ENCODE measurements at places on chromosomes 3 and 15.

DNA sequence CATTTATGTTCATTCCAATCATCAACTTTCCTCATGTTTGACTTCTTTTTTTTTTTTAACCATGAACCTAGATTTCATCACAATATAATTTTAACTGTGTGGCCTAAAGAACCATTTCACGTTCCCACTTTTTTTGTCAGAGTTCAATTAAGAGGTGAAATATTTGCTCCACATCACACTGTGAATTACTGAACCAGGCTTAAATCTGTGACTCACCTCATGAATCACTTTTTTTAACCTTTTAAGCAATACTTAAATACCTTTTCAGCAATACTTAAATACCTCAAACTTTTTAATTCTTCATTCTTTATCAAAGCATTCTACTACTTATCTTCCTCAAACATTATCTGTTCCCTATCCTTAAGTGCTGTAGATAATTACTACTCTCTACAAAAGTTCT is 137.6 kb downstream of the SI start:
- DNase-seq, result no peak

DNA sequence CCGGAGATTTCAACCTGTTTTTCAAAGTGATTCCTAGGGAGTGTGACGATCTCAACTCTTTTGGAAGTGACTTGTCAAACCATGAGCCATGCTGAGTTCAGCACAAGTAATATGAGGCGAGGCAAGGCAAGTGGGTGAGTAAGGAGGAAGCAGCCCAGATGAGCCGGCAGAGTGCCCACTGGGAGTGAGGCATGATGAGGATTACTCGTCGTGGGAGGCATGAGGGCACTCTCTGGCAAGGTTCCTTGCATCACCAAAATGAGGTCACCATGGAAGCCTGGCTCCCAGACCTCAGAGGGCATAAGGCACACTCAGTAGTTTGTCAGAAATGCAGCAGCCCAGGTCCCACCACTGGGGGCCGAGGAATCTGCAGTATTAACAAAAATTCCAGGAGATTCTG is 636.1 kb downstream of the MAGI1 start:
- DNase-seq, result no peak

DNA sequence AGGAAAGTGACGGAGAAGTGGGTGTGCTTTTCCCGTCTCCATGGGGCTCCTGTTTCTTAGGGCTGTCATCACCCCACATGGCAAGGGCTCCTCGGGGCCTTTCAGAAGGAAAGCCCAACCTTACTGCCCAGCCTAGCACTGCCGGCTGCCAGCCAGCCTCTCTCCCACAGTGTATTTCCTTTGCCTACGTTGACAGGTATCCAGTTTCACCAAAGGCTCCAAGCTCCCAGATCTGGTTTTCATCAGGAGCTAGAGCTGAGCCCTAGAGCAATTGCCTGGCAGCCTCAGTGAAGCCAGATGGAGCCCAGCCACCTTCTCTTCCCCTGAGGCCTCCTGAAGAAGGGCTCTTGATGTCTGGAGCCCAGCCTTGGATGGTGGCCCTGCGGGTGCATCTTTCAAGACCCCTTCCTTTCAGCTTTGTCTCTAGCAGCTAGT is 20.2 kb downstream of the CRABP1 start:
- DNase-seq, result no peak

DNA sequence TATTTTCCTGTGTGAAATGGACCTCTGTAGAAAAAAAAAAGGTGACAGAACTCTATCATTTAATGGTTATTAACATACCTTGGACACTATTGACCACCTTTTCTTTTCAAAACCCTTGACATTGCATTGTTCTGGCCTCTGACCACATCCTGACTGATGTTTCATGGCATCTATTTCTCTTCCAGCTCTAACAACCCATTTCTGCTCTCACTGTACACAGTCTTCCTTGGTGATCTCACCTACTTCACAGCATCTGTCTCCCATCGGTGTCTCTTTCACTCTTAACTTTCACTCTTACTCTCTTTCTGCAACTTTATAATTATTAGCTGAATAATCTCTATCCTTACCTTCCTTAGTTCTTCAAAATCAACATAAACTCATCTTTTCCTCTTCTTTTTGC is 217.4 kb upstream of the CD96 start:
- no peak for DNase-seq

DNA sequence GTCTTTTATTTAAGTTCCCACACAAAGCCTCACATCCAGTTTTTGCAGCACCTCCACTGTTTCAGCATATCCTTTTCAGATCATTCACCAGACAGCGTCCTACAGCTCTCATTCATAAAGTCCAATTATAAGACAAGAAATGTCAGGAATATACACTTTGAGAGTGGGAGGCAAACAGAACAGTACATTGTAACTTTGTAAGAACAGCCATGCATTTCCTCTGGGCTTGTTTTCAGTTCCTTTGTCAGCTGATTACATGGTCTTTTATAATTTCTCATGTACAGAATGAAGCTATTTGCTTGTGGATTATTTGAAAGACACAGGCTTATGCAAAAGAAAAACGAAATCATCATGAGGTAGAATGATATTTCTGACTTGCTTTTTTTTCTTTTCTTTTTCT is 85.7 kb downstream of the SOX2 start:
- DNase-seq, result no peak

- peak; percentile 69 for DNase-seq
Observed at GRCh38 chr3:28726840-28727239, 378.2 kb upstream of the AZI2 start.

DNA sequence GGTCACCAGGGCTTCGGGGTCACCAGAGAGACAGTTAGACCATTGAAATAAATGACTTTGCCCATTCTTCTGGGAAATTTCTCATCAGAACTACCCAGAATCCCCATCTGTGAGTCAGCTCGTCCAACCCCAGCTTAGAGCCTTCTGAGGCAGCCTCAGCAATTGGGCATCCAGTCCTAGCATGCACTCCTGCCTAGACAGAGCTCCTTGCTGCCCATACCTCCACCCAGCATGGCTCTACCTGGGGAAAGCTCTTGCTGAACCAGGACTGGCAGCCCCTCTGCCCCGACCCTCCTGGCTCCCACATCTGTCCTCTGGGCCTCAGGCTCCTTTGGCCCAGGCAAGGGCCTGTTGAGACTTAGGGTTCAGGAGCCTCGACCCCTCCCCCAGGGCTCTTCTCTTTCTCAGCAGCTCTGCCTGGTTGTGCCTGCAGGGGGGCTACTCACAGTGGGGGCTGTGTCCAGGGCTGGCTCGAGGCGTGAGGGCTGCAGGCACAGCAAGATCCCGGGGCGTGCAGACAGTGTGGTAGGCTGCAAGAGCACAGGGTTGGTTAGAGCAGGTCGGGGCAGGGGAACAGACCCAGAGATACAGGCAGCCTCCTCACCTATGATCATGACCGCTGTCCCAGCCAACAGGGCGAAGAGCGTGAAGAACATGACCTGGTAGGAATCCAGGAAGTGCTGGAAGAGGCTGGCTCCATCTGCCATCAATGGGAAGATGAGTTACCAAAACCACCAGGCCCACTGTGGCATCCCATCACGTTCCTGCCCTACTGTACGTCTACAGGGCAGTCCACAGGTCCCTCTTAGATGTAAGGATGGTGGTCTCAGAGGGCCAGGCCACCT is 101.3 kb downstream of the NUP210 start:
- DNase-seq, result no peak

GRCh38 chr15:26197060-26197459 is 333.9 kb upstream of the ATP10A start:
- DNase-seq, result no peak

- DNase-seq, result no peak
Observed at GRCh38 chr3:41653571-41654239, 308.2 kb downstream of the ULK4 start.

DNA sequence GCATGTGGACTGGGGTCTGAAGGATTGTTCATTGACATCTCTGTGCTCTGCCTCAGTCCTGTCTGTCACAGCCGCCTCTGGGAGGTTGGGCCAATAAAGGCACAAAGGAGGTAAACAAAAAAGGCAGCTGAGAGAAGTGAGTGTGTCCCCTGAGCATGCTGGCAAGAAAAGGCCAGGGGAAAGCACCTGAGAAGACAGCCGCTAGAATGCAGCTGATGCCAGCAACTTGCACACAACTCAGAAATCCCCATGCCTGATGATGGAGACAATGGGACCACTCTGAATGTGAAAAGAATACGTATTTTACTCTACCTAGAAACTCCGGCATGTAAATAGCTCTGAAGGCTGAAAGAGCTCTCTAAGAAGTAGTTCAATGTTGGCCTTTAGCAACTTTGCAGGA is 118.7 kb downstream of the KCNH8 start:
- DNase-seq, result peak; percentile 66

DNA sequence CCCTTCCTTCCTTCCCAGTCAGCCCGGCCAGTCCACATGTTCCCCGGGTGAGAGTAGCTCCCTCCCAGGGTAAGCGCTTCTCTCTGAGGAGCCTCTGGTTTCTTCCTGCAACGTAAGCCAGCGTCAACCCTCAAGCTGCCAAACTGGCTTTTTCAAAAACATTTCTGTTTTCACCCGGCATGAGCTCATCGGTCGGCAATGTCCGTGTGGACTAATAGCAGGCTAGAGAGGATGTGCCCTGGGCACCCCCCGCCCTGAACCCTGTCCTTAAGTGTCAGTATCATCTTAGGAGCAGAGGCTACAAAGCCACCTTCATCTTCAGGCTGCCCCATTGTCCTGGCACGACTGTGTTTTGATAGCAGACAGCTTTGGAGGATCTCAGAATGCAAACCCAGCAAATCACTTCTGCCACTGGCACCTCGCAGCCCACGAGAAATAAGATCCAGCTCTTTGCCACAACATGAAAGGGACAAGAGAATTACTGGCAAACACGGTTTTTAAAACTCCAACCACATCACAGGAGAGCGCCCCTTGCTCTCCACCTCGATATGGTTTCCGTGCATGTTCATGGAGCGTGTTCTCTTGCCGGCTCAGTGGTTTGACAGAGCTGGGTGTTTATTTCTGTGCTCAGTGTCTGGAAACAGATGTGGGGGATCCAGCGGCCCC is 9.9 kb downstream of the ALDH1A3 start:
- no peak for DNase-seq

- no peak for DNase-seq
Observed at GRCh38 chr3:69767571-69767970, 28.3 kb downstream of the MITF start.

DNA sequence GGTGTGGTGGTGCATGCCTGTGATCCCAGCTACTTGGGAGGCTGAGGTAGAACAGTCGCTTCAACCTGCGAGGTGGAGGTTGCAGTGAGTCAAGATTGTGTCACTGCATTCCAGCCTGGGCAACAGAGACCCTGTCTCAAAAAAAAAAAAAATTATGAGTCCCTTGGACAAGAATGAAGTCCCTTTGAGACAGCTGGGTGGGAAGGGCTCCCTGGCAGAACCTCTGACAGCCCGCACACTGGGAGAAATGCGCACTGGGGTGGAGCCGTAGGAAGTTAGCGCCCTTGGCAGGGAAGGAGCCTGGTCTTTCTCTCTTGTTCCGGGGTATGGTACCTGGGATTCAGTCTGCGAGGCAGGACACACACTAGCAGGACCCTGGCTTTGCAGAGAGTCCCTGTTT is 51.4 kb downstream of the SLC30A4 start:
- DNase-seq, result no peak

DNA sequence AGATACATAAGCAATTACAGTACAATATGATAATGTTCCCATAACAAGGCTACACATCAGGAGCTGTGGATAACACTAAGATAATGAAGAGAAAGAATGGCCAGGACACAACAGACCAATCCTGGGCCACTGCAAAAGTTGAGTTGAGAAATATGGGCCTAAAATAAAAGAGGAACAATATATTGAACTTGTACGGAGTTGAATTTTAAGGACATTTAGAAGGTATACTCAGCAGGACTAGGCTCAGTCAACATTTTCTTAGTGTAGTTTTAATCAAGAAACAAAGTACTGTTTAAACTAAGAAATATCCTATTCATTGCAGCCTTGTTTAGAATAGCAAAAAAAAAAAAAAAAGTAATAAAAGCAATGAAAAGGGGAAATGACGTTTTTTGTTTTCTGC is 24.3 kb downstream of the HERC1 start:
- DNase-seq, result no peak

DNA sequence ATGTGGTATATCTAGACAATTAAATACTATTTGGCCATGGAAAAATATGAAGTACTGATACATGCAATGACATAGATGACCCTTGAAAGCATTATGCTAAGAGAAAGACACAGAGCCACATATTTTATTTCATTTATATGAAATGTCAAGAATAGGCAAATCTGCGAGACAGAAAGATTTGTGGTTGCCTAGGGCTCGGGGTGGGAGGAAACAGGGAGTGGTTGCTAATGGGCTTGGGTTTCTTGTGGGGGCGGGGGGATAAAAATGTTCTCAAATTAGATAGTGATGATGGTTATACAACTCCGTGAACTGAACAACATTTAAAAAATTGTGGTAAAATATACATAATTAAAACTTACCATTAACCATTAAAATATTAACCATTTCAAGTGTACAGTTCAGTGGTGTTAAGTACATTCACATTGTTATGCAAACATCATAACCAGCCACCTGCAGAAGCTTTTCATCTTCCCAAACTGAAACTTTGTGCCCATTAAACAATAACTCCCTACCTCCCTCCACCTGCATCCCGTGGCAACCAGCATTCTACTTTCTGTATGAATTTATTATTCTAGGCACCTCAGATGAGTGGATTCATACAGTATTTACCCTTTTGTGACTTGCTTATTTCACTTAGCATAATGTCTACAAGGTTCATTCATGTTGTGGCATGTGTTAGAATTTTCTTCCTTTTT is 24.3 kb upstream of the ANP32A start:
- DNase-seq, result no peak

DNA sequence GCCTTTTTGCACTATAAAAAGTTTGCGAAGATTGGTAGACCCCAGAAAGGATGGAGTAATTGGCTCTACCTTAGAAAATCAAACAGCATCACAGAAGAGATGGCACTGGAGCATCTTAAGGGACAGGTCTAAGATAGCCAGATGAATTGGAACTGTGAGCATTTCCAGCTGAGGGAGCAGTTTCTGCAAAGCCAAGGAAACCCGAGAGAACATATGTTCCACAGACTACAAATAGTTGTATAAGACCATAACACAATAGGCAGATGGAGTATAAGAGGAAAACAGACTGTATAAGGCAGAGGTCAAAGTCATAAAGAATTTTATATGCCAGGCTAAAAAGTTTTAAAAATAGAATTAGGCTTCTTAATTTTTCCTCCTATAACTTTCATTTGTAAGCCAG is 46.0 kb downstream of the TSC22D2 start:
- DNase-seq, result no peak
